ENCODE measurements at places on chromosomes 13 and 19.

GRCh38 chr13:20489185-20489820 is 36.4 kb downstream of the CRYL1 start:
- peak; percentile 39 for DNase-seq
- no peaks in the 10 kb centered on the region for H3K27me3 ChIP-seq
- no peak overlapping the region for H3K4me3 ChIP-seq
- no peaks in the 10 kb centered on the region for H3K4me1 ChIP-seq
- peak overlapping the region; percentile 29 for H3K27ac ChIP-seq

DNA sequence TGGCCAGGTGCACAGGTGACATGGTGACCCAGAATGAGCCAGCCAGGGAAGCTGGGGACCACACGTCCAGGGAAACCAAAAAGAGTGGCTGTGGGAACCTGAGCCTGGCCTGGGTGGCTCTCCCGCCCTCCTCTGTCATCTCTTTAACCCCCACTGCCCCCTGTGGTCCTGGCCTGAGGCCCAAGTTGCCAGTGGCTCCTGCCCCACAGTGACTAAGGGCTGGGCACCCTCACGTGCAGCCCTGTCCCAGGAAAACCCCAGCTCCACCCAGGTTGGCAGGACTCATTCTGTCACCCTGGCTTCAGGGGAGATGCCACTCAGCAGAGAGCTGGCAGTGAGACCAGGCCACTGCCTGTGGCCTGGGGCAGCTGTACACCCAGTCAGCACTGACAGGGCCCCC is 30.6 kb upstream of the ISYNA1 start:
- H3K4me1 ChIP-seq, result peaks cover 18% of the 10 kb centered on the region
- no peaks in the 10 kb centered on the region for H3K36me3 ChIP-seq
- no peak overlapping the region for H3K27ac ChIP-seq
- DNase-seq, result no peak
- H3K4me3 ChIP-seq, result no peak overlapping the region

DNA sequence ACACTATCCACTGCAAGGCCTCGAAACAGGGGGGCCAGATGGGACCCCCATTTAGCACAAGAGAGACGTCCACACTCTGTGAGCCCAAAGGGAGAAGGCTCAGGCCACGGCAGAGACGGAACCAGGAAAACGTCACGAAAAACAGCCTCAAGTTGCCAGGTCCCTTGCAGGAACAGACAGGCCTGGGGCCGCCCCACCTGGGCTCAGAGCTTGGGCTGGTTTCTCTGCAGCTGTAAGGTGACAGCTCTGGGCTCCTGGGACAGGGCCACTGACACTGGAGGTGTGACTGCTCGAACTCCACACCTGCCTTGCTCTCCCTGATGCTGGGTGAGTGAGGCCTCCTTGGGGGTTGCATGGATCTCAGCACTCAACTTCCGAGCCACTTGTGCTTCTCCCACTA is 3.2 kb downstream of the ZNF787 start:
- no peak overlapping the region for H3K4me3 ChIP-seq
- peak overlapping the region; percentile 88 for H3K27ac ChIP-seq
- no peak for DNase-seq
- H3K4me1 ChIP-seq, result peaks cover 69% of the 10 kb centered on the region
- H3K36me3 ChIP-seq, result no peaks in the 10 kb centered on the region
- H3K27me3 ChIP-seq, result no peaks in the 10 kb centered on the region

GRCh38 chr13:75959861-75960481 is 323.8 kb downstream of the LMO7 start:
- no peaks in the 10 kb centered on the region for H3K27me3 ChIP-seq
- no peak for DNase-seq
- H3K4me3 ChIP-seq, result no peak overlapping the region
- H3K36me3 ChIP-seq, result no peaks in the 10 kb centered on the region
- no peak overlapping the region for H3K27ac ChIP-seq

DNA sequence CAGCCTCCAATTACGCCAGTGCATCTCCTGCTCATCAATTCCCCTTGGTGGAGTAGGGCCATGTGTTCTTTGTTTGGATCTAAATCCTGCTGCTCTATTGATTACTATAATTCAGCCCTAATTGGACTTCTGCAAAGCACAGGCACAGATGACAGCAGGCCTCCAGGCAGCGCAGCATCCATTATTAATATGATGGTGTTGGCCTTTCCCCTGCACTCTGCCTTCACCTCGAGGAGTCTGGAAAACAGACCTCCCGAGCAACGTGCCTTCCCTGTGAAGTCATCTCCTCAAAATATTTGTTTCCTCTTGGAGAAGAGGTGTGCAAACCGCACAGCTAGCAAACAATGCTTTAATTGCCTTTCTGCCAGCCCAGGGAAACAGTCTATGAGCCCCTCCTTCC is 92.5 kb downstream of the UQCRFS1 start:
- H3K36me3 ChIP-seq, result no peaks in the 10 kb centered on the region
- no peak overlapping the region for H3K4me3 ChIP-seq
- DNase-seq, result no peak
- no peaks in the 10 kb centered on the region for H3K4me1 ChIP-seq
- H3K27ac ChIP-seq, result no peak overlapping the region

- H3K4me3 ChIP-seq, result peak overlapping the region; percentile 89
- H3K36me3 ChIP-seq, result peaks cover 3% of the 10 kb centered on the region
- H3K27ac ChIP-seq, result peak overlapping the region; percentile 84
- peaks cover 7% of the 10 kb centered on the region for H3K4me1 ChIP-seq
- DNase-seq, result no peak
Measured at GRCh38 chr13:94596575-94596971, 621 bp upstream of the TGDS start.

DNA sequence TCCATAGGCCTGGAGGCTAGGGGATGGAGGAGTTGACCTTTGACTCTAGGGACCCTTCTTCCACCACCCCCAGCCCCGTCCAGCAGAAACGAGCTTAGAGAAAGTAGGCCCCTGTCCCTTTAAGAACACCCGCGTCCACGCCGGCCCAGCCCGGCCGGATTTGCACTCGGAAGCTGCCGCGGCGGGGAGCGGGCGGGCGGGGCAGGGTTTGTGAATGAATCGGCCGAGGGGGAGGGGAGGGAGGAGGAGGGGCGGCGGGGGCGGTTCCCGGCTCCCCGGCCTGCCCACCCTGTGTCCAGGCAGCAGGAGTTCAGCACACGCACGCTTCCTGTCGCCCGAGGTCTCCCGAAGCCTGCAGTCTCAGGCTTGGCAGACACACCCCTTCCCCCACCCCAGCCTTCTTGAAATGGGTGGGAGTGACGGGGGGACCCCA is 1.5 kb downstream of the UNC13A start:
- H3K27ac ChIP-seq, result no peak overlapping the region
- no peak overlapping the region for H3K4me3 ChIP-seq
- H3K36me3 ChIP-seq, result peaks cover 4% of the 10 kb centered on the region
- no peak for DNase-seq

GRCh38 chr13:37326334-37326733 is 220.9 kb upstream of the CSNK1A1L start:
- no peaks in the 10 kb centered on the region for H3K27me3 ChIP-seq
- no peak overlapping the region for H3K4me3 ChIP-seq
- no peak overlapping the region for H3K27ac ChIP-seq
- no peaks in the 10 kb centered on the region for H3K4me1 ChIP-seq
- no peak for DNase-seq

- no peaks in the 10 kb centered on the region for H3K4me1 ChIP-seq
- no peak overlapping the region for H3K27ac ChIP-seq
- H3K36me3 ChIP-seq, result no peaks in the 10 kb centered on the region
Measured at GRCh38 chr13:25848812-25849745, 202.7 kb downstream of the SHISA2 start.

DNA sequence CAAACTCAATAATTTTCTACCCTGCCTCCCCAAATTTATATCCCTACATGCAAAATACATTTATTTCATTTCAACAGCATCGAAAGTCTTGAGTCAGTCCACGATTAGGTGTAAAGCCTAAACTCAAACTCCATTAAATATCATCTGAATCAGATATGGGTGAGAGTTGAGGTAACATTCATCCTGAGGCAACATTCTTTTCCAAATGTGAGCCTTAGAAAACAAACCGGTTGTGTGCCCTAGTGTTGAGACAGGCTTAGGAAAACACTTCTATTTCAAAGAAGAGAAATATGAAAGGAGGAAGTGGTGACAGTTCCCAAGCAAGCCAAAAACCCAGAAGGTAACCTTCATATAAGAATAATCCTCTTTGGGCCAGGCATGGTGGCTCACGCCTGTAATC is 12.1 kb upstream of the ZNF441 start:
- no peak for DNase-seq
- H3K36me3 ChIP-seq, result no peaks in the 10 kb centered on the region
